ENCODE measurements at places on chromosomes 16 and 17.

DNA sequence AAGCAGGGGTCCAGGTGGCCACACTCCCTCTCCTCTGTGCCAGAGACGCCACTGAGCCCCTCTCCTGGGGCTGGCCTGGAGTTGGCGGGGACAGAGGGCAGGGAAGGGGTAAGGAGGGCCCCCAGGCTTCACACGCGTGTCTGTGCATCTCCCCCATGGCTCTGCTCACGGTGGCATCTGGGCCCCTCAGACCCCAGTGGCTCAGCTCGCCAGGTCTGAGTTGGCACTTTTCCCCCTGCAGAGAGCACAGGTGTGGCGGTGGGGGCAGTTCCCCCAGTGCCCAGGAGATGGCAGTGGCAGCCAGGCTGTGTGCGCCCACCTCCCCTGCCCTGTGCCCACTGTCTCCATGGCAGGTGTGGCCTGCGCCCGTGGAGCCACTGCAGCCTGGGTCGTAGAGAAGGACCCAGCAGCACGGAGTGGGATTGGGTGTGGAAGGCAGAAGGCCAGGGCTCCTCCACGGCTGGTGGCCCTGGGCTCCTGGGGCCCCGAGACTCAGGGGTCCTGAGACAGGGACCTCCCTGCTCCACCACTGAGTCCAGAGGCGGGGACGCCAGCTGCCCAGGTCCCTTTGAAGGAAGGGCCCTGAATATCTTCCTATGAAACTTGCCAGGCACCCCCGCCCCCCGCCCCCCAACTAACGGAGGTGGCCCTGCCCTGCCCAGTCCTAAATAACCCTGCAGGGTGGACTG lies 4.3 kb upstream of the APRT start:
- no peak for DNase-seq

GRCh38 chr17:75827308-75828075 lies 16.7 kb downstream of the UNC13D start:
- peak; percentile 69 for DNase-seq

- no peak for DNase-seq
Observed at GRCh38 chr17:74639704-74640151, 16.2 kb upstream of the CD300E start.

GRCh38 chr16:28208824-28209223 lies 2.9 kb downstream of the XPO6 start:
- no peak for DNase-seq

- peak; percentile 68 for DNase-seq
Observed at GRCh38 chr17:39235555-39236449, 10.1 kb upstream of the STAC2 start.

GRCh38 chr17:76304226-76305134 lies 3.6 kb downstream of the QRICH2 start:
- DNase-seq = no peak

DNA sequence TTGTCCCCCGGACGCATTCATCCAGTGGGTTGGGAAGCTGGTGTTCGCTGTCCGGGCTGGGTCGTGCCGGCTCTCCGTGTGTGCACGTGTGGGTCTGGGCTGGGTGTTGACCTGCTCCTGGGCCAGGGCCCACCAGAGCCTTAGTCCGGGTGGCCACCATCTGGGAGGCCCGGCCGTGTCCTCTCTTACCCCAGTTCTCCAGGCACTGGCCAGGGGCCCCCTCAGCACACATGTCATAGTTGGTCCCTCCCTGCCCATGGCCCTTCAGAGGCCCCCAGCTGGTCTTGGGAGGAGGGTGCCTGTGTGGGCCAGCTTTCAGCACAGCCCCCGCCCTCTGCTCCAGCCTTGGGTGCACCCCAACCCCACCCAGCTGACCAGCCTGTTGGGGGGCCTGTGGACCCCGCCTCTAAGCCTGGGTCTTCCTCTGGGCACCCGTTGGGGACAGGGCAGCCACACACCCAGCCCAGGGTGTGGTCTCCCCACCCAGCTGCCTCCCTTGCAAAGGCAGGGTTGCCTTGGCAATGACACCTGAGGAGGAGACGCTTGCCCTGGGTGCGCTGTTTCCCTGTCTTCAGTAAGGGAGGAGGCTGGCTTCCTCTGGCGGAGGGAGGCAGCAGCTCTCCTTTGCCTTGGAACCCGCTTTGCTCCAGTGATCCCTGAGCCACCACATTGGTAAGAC lies 77.4 kb downstream of the JPH3 start:
- no peak for DNase-seq
